ENCODE measurements at places on chromosomes 5 and 9.

- DNase-seq = no peak
These were observed 51.9 kb upstream of the RNF38 start for GRCh38 chr9:36451949-36452348.

GRCh38 chr9:14678776-14679175 lies 14.5 kb downstream of the ZDHHC21 start:
- DNase-seq = no peak

GRCh38 chr5:176570044-176570443 lies 20.9 kb downstream of the CDHR2 start:
- DNase-seq = no peak

DNA sequence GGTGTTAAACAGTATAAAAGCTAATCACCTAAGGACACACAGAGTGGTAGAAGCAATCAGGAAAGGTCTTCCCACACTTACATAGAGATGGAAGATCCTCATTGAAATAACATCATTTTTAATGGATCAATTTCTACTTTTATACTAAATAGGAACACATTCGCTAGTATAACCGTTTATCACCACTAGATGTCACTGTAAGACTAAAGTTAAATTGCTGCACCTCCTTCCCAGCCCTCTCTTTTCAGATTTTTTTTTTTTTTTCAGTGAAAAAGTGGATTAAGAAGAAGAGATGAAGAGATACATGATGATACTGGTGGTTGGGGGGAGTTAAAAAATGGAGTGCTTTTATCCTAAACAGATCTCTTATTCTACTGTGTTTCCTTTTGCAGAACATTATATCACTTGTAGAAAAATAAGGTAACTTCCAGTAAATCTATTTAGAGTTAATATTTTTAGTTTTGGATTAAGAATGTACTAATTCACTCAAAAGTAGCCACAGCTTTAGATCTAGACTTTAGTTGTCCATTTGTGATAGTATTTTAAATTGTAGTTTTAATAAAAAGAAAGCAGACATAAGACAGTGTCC lies 116.9 kb upstream of the ARRDC3 start:
- peak; percentile 24 for DNase-seq

DNA sequence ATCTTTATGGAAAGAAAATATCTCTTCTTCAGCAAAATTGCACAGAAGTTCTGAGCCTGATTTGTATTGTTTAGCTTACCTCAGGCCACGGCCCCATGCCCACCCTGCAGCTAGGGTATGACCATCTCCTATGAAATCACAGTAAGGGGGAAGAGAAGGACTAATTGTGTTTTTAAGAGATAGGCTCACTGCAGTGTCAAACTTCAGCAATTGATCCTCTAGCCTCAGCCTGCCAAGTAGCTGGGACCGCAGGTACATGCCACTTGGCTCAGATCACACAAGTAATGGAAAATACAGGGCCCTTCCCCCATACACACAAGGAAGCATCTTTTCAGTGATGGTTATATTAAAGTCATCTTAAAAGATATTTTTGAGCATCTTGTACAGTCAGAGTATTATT lies 60.0 kb downstream of the DMAC1 start:
- DNase-seq = no peak

GRCh38 chr5:16690243-16690852 lies 73.6 kb upstream of the RETREG1 start:
- DNase-seq = no peak

DNA sequence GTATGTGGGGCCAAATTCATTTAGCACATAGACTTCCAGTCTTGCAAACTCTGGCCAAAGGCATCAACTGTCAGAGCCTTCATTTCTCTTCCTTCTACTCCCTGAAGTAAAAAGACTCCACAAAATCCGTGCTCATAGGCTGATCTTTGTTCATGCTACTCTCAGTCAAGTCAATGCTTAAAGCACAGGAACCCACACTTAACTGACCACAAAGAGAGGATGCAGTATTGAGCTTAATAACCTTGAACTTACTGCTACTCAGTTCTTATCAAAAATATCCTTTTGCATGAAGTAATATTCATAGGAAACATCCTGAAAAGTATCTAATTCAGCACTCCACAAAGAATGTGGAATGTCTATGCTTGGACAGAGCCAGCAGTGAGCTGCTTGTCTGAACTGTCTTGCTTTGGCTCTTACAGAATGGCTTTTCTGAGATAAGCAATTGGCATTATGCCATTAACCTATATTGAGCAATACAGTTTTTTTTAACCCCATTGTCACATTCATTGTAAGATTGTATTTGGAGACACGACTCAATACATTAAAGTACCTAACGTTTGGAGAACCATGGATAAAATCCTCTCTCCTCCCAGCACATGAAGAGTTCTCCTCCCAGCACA lies 21.7 kb downstream of the LPAR1 start:
- DNase-seq = no peak

- DNase-seq = no peak
These were observed 94.9 kb downstream of the CACNA1B start for GRCh38 chr9:137972355-137972987.

GRCh38 chr5:127799293-127799905 lies 96.2 kb downstream of the CCDC192 start:
- DNase-seq = no peak

GRCh38 chr5:151249281-151249680 lies 3.7 kb upstream of the GM2A start:
- DNase-seq = no peak

DNA sequence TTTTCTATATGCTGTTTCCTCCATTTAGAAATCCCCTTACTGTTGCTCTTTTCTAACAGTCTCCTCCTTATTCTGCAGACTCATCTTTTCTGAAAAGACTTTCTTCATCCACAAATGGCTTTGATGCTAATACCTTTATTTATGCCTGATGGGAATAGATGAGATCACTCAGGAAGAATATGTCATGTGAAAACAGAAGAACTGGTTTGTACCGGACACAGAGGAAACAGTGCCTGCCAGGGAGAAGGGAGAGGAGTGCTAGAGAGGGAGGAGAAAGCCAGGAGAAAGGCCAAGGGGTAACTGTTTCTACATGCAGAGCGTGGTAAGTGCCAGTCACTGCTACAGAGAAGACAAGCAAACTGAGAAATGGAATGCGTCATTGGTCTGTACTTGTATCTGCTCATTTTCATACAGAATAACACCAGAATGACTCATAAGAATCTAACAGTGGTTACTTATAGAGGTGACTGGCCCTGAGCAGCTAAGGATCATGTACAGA lies 45.9 kb upstream of the PJA2 start:
- DNase-seq = no peak

DNA sequence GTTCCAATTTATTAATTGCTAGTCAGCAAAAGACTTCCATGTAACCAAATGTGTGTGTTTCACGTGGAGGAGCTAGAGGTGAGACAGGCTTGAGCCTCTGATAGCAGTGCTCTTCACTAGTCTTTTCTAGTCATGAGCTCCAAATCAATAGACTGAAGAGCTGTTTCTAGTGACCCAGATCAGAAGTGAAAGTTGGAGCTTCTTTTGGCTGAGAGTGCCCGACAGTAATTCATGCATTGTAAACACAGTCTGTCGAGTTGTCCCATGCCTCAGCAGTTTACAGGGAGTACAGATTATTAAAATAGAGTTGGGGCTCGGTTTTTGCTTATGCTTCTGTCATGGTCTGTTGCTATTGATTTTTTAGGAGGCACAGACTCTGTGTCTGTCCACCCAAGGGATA lies 793.1 kb downstream of the DTWD2 start:
- no peak for DNase-seq

- no peak for DNase-seq
These were observed 768 bp upstream of the CER1 start for GRCh38 chr9:14723301-14723700.

DNA sequence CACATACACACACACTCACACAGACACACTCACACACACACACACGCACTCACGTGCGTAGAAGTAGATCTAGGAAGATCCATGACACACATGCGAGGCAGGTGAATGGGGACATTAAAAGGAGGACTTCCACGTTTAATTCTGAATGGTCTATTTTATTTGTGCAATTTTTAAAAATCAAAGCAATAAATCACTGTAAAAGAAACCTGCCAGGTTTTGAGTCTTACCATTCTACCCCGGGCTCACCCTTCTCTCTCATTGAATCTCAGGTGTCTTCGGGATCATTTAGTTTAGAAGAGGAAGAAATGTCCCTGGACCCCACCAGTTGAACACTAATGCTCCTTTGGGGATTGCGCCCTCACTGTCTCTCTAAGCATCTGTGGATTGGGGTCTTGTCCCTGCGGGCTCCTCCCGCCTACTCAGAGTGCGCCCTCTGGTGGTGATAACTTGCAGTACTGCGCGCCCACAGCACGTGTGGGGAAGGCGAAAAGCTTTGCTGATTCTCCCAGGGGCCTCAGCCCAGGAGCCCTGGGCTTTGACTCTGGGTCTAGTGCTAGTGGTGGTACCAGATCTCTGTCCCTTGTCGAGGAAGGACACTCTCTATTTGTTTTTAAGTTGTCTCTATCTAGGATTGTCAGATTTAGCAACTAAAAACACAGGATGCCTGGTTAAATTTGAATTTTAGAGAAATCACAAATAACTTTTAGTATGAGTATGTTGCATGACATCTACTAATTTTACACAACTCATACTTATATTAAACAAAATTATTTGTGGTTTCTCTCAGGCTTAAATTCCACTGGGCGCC lies 34.8 kb downstream of the BOD1 start:
- no peak for DNase-seq

DNA sequence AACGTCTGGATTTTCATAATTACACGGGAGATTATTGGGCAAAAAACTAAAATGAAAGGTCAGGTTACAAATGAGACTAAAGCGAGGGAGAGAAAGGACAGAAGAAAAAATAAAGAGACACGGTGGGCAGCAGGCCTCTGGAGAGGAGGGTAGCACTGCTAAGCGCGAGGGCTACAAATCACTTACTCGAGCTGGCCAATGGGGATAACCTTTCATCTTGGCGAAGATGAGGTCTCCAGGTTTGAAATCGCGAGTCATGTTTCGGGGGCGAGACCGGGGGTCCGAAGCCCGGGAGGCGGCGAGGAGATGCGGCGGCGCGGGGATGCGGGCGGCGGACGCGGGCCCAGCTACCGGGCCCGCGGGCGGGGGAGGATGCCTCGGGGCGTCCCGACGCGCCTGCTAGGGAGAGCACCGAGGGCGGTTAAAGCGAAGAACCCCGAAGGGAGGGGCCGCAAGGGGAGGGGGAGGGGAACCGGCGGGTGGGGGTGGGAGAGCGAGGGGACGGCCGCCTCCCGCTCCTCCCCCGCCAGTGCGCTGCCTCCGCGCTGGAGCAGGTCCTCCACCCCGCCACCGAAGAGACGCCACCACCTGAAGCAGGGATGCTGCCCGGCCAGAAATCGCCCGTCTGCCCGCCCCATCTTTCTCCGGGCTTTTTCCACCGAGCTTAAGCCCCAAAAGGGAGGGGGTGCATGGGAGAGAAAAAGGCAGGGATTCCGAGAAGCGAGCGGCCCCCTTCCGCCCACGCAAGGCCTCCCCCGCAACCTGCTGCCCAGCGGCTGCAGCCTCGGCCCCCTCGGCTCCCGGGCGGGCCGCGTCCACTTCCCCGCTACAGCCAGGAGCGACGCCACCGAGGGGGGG lies 610 bp downstream of the PSIP1 start:
- DNase-seq = no peak

DNA sequence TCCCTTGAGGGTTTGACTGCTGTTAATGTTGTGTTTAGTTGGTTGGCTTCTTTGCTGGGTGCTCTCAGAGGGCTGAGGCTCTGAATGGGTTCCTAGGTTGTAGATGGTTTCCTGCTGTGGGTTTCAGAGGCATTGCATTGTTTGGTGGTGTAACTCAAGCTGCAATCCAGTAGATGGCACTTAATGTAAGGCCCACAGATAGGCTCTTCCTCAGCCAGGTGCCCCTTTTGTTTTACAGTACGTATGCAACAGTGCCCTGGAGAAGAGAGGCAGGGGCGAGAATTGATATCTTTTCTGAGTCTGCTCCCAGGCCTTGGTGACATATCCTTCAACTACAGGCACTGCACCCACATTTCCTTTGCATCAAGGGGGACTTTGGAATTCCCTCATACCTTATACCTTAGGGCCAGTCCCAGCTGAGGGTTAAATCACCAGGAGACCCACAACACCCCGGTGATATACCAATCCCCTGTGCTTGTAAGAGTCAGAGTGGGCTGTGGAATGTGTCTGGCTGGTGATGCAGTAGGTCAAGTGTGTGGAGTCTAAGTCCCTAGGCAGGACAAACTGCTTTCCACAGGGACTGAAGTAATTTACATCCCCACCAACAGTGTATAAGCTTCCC lies 7.0 kb upstream of the UGT3A2 start:
- no peak for DNase-seq

- DNase-seq = no peak
These were observed 114.1 kb downstream of the SPOCK1 start for GRCh38 chr5:137385064-137385463.

DNA sequence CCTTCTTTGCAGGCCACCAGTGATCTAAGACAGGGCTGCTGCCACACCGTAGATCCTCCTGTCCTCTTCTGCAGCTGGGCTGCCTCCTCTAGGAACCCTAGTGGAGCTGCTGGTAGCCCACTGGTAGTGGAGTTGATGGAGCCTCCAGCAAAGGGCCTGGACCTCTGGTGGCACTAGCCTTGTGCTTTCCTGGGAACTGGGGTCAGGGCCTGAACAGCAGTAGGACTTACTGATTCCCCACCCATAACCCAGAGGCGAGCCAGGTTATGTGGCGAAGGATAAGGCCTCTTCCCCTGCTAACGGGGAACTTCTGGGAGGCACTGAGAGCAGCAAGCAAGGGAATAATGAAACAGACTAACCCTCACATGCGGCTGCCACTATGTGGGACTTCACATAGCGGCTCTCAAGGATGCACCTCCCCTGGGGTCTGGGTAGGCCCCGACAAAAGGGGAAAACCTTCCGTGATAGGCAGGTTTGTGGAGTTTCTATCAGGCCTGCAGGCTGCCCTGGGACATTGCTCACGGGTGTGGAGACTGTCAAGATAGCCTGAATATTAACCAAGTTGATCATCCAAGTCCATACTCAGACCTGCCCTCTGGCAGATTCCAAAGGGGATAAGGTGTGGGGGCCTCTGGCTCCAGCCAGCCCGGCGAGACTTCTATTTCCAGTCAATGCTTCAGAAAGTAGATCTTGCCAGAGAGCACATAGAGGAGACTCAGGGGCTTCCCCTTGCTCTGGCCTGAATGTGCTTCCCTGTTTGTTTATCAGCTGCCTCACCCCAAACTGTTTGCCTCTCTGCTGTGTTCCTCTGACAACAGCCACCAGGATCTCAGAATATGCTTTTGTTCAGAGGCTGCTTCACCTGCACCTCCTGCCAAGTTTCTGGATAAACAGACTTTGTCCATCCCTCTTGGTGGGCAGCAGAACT lies 7.4 kb downstream of the SLC22A4 start:
- no peak for DNase-seq

- DNase-seq = no peak
These were observed 92.2 kb upstream of the SARDH start for GRCh38 chr9:133830310-133830709.

- no peak for DNase-seq
These were observed 87.5 kb downstream of the GPR21 start for GRCh38 chr9:123120953-123121352.
